ENCODE measurements at places on chromosomes 5 and 9.

DNA sequence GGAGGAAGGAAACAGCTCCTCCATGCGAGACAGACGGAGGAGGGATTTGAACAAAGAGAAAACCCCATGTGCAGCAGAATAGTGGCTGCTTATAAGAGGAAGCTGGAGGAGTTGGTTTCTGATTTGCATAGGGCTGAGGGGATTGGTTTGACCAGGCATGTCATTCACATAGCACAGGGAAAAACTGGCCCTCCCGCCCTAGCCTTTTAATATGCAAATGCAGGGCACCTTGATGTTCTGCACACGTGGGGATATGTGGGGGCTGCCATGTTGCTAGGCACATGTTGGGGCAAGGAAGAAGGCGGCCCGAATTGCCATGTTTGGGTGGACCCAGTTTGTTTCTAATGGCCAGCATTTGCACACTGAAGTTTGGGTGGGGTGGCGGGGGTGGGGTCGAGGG is 42.2 kb downstream of the OSMR start:
- DNase-seq = no peak

DNA sequence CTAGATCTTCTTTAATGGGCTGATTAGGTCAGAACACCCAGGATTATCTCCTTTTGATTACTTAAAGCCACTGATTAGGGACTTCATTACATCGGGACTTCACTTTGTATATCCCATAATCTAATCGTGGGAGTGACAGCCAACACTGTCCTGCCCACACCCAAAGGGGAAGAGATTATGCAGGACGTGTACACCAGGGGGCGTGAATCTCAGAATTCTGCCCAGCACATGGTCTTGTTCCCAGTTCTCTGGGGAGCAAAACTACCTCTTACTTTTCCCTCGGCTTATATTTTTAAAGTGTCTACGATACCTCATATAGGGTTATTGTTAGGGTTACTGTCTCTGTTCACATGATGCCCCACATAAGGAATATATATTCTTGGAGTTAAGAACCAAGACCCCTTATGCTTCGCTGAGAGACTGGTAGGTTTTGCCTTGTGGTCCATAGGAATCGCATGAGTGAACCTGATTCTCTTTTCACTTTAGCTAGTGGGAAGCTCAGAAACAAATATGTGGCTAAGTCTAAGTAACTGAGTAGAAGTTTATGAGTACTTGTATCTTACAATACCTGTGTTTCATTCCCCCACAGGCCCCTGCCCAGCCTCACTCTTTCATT is 192.7 kb downstream of the GNA14 start:
- DNase-seq = peak; percentile 38

DNA sequence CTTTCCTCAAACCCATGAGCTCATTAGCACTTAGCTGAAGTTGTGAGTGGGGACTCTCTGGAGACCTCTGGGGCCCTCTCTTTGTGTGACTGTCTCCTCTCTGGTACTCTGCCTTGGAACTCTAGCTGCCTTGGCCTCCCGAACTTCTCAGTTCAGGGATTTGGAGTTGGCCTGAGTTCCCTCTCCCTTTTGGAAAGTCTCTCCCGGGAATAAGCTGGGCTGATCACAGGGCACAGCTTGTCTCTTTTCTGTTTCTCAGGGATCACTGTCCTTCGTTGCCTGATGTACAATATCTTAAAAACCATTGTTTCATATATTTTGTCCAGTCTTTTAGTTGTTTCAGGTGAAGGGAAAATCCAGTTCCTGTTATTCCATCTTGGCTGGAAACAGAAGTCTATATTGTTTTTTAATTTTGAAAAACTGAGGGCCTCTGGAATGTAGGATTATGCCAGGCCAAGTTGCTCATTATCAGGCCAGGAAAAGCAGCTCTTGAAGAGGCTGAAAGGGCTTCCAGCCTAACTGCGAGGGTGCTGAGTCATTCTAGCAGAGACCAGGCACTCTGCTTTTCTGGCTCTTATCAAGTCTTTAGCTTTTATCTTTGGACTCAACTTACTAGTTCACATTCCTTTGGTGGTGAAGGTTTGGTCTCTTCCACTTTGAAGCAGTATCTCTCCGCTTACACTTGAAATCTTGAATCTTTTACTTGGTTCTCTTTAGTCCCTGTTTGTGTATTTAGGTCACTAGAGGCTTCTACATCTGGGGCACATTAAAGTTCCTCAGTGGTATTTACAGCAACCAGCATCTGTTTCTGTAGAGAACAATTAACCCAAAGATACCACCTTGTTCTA is 8.4 kb upstream of the RGS3 start:
- peak; percentile 63 for DNase-seq

GRCh38 chr9:104027295-104027694 is 66.8 kb upstream of the SMC2 start:
- peak; percentile 16 for DNase-seq

DNA sequence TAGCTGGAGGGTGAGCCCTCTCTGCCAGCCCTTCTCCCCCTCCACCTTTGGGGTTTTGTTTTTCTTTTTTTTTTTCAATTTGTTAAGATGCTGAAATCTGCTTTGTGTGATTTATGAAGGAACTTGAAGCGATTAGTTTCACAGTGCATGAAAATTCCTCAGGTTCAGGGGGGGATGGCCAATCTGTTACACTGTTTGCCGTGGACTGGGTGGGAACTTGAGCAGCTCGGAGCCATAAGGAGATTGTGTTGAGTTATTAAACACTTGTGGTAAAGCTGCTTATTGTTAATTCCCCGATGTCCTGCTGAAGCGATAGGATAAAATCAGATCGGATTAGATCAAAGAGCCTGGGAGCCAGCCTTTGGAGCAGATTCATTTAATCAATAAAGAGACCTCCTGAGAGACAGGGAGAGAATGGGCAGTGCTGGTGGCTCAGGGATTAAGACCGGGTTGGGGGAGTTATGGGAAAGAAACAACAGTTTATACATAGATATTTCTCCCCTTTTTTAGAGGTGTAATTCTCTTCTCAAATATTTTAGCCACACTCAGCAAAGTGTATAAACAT is 105.8 kb upstream of the SPATA31D4 start:
- no peak for DNase-seq

DNA sequence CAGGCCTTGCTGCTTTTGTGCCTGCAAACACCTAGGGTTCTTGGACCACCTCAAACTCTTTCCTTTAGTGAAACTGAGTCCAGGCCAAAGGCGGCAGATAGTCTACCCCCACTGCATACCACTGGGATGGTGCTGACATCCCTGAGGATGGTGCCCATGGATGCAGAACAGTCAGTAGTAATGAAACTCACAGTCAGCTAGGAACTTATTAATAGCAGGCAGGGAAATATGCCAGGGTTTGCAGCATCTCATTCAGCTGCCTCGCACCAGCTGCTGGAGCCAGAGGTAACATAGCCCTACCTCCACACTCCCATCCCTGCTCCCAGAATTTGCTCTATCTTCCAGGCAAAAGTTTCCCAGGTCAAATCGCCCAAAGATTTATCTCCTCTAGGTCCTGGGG is 189.1 kb downstream of the SREK1 start:
- no peak for DNase-seq

DNA sequence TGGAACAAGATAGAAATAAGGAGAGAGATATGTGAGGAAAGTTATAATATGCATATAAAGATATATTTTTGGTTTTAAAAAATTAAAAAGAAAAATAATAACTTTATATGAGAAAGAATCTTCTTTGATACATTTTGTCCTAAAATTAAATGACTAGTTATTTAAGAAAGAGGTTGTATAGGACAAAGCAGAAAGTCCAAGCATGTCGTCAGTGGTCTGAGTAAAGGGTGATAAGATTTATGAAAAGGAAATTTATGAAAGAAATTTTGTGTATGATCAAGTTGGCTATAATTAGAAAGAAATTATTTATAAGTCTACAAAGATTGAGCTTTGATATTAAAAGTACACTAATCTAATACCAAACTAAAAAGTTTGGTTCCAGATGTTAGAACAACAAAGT is 32.0 kb downstream of the GTF3C4 start:
- DNase-seq = peak; percentile 3

DNA sequence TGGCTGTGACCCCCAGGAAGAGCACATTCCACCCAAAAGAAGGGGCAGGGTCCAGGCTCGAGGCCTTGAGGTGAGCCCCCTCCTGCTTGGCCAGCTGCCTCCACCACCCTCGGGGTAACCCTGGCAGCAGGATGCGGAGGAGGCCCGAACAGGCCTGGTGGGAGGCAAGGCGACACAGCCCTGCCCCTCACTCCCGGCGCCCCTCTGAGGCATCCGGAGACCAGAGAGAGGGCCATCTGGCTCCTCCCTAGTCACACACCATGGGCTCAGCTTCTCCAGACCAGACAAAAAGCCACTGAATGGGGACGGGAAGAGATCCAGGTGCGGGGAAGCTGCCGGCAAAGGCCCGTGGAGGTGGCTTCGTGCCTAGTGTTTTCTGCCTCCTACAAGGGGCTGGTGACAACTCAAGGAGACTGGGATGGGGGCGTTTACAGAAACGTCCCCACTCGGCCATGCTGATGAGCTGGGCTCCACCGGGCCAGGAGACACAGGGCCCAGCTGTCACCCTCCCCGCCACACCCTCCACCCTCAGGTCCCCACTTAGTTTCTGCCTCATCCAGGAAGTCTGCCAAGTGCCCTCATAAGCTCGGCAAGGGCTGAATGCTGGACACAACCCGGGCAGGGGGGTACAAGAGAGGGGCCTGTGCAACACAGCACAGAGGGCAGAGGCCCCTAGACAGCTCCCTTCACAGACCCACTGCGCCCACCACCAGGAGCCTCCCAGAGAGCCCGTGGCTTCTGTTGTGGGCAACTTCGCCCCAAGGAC is 41.9 kb downstream of the NACC2 start:
- DNase-seq = no peak

GRCh38 chr5:36691226-36691625 is 84.8 kb downstream of the SLC1A3 start:
- no peak for DNase-seq

- no peak for DNase-seq
These were observed 14.5 kb upstream of the CAMSAP1 start for GRCh38 chr9:135921749-135922310.

- peak; percentile 70 for DNase-seq
These were observed 19.4 kb upstream of the RNF130 start for GRCh38 chr5:180090769-180091546.

DNA sequence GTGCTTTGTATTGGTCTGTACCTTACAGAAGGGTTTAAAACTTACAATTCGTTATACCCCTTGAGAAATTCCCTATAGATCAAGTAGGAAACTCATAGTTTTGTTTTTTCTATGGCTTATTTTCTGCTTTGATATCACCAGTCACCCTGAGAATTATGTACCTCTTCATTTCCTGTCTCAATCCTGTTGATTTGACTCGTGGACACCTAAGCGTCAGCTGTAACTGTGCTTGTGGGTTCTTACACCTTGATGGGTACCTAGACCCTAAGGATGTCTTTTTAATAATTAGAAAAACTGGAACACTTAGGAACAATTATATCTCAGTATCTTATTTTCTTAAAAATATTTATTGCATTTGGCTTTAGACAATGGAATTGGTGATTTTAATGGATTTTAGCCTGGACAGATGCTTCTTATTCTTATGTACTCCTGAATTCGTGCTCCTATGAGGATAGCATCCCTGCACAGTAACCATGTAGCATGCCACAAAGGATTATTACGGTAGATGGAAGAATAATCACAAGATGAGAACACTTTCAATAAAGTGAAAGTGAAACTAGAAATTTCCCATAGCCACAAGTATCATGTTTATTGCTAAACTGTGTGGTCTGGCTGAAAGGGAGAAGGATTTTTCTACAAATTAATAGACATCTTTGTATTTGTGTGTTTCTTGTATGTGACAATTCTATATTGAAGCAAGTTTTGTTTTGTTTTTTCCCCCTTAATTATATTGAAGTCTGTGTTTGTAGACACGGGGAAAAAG is 1920.3 kb upstream of the WWC1 start:
- DNase-seq = peak; percentile 38

DNA sequence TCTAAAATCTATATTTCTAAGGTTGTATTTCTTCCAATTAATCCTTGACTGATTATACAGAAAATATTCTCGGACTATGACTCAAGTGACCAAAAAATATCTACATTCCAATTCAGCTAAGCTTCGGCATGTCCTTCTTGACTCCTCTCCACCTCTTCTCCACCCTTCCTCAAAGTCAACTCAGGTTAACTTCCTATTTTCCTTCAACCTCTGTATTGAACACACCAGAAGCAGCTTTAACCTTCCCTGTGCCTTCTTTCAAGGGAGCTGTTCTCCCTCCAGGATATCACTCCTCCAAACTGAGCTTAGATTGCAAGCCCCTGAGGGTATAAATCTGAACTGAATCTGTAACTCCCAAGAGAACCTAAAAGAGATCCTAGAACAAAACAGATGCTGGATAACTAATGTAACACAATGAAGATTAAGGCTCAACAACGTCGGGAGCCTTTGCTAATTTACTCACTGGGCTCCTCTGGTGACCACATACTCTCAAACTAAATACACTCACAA is 1.1 kb downstream of the SLCO4C1 start:
- DNase-seq = no peak

DNA sequence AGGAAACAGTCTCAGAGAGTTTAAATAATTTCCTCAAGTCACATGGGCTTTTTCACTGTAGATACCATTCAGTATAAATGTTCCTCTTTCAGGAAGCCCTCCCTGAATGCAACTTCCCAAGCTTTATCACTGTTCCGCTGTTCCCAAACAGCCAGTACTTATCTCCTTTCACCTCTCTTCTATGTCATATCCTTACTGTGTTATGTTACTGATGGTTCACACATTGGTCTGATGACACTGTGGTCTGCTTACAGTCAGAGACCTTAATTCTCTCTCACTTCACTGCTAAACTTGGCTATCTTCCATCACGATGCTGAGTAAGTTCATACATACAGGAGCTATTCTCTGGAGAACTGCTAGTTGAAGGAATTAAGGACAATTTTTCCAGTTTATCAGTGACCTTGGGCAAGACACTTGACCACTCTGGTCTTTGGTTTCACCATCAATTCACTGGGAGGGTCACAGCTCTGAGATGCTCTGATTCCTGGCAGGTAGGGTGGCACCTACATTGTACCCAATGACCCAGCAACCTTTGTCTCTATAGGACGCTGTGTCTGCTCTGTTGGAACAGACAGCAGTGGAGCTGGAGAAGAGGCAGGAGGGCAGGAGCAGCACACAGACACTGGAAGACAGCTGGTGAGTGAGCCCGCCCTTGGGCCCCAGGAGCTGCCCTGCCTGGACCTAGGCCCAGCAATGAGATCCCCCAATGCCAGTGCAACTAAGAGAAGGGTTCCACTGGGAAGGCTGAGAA is 42.1 kb upstream of the RARS1 start:
- DNase-seq = no peak

- DNase-seq = peak; percentile 27
These were observed 53.8 kb upstream of the NRARP start for GRCh38 chr9:137355761-137356365.

All from common myeloid progenitor, CD34-positive (primary cell).